ENCODE measurements at places on chromosomes 2 and 18.

GRCh38 chr18:43805646-43806194 is 528.4 kb upstream of the SYT4 start:
- no peak for DNase-seq

GRCh38 chr2:159939946-159940345 is 122.5 kb downstream of the PLA2R1 start:
- no peak for DNase-seq

GRCh38 chr2:6089474-6089873 is 397.3 kb downstream of the SOX11 start:
- no peak for DNase-seq

DNA sequence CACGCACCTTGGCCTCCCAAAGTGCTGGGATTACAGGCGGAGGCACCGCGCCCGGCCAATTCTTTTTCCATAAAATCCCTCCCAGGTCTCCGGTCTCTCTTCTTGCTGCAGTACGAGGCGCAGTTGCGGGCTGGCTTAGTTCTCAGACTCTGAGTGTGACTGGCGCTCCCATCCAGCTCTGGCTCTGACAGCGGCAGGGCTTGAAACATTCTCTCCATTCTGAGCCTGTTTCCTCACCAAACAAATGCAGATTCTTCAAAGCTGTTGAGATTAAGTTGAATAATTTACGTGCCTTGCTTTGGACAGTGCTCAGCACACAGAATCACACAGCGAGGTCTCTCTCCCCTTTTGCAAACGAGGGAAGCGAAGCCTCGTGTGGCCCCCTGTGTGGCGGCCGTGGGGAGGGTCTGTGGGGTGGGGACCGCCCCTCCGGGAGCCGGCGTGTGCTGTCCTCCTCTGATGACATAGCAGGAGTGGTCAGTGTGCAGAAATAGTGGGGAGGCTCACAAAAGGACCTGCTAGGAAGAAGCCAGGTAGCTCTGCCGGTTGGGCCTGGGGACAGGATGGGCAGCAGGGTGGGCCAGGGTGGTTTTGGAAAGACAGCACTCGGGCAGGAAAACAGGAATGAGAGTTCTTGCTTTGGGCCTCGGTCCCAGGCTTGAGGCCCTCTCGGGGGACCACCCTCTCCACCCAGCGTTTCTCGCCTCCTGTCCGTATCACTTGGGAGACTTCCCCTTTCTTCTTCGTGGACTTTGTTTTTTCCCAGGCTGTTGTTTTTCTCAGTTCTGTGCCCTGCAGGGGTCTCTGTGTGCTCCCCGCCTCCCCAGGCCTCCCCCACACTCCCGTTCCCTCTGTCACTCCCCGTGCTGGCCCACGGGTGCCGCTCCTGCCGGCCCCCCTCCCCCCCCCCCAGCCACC is 75.0 kb downstream of the KCNG2 start:
- no peak for DNase-seq

DNA sequence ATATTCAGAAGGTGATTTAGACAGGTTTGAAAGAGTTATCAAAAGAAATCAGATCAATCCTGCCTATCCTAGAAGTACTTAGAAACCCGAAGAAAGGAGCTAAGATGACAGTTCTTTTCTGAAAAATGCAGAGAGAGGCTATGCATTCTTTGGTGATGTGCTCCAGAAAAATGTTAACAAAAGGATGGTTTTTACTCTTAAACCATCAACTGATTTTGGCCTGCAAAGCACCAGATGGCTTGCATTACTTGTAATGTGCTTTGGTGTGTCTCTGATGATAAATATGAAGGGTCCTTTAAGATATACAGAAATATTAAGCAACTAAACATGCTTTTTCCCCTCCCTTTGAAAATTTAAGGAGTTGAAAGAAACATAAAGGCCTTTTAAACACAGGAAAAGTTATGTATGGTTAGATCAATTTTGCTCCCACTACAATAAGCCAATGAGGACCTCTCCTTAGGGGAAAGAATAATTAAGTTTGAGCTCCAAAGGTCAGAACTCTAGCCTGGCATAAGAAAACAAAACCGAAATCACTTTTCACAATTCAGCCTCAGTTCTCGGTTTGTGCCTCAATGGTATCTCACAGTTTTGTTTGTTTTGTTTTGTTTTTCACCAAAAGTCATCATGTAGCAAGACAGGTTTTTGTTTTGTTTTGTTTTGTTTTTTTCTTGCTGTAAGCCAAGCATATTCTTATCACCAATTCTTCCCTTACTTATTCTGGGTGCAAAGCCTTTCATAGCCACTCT is 302.4 kb upstream of the NT5C1B start:
- no peak for DNase-seq

- DNase-seq: no peak
Measured at GRCh38 chr2:95068256-95068655, 42.7 kb downstream of the MAL start.

- no peak for DNase-seq
Measured at GRCh38 chr2:6810961-6811360, 54.7 kb downstream of the CMPK2 start.

DNA sequence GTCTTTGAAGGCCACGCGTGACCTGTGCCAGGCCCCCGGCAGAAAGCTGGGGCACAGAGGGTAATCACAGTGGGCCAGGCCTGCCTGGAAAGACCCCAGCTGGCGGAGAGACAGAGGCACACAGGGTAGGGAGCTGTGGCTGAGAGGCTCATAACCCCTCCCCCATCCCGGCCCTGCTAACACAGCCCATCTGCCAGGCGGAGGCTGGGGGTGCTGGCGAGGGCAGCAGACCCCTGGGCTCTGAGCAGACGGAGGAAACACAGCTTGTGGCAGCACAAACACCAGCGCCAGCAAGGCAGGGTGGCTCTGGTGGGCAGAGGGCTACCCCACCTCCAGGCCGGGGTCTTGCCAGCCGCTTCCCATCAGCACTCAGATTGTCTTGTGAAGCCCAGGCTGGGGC is 19.0 kb downstream of the HS6ST1 start:
- DNase-seq: no peak

- no peak for DNase-seq
Measured at GRCh38 chr2:166417669-166418068, 41.9 kb upstream of the SCN9A start.

- DNase-seq: no peak
Measured at GRCh38 chr2:99636144-99637034, 146.6 kb upstream of the REV1 start.

DNA sequence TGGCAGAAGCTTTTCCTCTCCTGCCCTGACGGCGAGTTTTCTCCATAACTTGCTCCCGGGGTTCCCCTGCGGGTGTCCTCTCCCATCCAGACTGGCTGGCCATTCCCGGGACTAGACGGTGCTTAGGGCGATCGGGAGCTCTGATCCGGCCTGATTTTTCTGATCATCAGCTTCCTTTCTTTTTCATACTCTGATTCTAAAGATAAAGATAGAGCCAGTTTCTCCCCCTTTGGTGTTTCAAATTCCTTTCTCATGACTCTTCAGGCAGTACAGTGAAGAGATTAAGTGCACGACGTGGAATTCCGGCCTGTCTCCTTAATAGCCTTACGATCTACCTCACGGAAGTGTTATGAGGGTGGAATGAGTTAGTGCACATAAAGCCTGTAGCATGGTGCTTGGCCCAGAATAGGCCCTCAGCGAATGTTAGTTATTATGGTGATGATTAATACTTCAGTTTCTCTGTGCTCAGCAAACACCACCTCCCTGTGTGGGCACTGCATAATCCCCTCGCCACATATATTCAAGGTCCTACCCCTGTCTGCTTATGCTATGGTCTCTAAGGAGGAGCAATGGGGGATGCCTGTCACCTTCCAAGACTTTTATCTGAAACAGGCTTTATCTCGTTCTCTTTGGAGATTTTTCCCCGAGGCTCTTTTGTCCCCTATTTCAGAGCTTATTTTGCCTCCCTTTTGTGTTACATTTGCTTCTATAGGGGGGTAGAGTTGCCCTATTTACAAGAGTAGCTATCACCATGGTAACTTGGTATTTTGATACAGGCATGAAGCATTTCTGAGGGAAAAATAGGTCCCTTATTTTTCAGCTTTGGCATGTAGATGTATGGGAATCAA is 254.8 kb downstream of the CDH2 start:
- DNase-seq: no peak

DNA sequence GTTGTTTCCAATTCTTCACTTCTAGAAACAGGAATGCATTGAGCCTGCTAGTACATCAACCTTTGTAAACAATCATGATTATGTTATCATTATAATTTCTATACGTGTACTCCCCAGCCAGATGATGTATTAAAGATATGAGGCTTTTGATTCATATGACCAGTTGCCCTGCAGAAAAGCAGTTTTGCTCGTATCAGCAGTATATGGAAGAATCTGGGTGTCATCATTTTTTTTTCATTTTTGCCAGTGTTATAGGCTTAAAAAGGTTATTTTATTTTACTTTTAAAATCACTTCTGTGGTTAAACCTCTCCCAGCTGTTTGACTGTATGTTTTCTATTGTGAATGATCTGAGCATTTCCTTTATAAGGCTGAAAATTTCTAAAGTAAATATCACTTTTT is 471.8 kb upstream of the NRP2 start:
- no peak for DNase-seq

- no peak for DNase-seq
Measured at GRCh38 chr2:64323197-64323596, 130.8 kb upstream of the LGALSL start.

- no peak for DNase-seq
Measured at GRCh38 chr2:62658891-62659290, 46.6 kb upstream of the EHBP1 start.

DNA sequence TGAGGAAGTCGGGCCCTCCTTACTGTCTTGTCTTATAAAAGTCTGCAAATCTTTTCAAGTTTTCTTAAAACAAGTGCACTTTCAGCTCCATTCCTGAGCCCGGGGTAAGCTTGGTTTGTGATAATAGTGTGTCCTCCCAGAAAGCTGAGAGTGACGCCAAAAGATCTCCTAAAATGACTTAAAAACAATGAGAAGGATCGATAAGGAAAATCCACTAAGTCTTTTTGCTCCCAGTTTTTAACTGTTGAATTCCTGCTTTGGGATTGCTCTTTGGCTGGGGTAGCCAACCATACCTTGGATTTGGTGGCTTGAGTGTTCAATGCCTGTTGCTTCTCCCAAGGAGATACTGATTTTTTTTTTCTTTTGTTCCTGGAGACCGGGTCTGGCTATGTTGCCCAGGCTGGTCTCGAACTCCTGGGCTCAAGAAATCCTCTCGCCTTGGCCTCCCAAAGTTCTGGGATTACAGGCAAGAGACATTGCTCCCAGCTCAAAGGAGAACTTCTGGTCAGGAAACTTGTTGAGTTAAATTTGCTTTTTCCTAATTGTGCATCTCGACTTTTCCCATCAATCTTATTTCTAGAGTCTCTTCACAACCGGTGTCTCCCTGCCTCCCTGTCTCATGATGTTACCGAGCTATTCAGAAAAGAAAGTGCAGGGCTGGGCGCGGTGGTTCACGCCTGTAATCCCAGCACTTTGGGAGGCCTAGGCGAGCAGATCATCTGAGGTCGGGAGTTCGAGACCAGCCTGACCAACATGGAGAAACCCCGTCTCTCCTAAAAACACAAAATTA is 3.0 kb downstream of the TGIF1 start:
- no peak for DNase-seq

DNA sequence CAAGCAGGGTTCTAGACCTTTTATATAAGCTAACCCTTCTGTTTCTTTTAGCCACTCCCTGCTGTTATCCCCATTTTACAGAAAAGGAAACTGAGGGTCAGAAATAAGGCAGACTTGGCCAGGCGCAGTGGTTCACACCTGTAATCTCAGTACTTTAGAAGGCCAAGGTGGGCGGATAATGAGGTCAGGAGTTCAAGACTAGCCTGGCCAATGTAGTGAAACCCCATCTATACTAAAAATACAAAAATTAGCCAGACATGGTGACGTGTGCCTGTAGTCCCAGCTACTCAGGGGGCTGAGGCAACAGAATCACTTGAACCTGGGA is 14.3 kb downstream of the RUFY4 start:
- no peak for DNase-seq

GRCh38 chr2:144624451-144624850 is 104.5 kb upstream of the ZEB2 start:
- DNase-seq: no peak

- DNase-seq: no peak
Measured at GRCh38 chr2:69255760-69256159, 131.3 kb downstream of the GFPT1 start.

DNA sequence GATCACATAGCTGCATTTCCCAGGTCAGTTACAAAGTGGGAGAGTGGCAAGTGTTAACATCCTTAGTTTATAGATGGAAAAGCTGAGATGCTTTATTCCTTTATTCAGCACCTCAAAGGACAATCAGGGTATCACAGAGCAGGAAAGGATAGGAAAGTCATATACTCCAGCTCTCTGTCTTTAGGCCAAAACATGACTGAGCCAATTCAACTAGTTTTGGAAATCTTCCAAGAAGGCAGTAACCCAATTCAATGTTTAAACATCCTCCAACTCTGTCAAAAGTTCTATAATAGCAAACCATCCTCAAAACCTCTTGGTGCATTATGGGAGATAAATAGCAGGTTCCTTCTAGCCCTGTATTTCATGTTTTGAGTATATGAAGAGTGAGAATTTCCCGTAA is 25.2 kb downstream of the CASP8 start:
- no peak for DNase-seq

DNA sequence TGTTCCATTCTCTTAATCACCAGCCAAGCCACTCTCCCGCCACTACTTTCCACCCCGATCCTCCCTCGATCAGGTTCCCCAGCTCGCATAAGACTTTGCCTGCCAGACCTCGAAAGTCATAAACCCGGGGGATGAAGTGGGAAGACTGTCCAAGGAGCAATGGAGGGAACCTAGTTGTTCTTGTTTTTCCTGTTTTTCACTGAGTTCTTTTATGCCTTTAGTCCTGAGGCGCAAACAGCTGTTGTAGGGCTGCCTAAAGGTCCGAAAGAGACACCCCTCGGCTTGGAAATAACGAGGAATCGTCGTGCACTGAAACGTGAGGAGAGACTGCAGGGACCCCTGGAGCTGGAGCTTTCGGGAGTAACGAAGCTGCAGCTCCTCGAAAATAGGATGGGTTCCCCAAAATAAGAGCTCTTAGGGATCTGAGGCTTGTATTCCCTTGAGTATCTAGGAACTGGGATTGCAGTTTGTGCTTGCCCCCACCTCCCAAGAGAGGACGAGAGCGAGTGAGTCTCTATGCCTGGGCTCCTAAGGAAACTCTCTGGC is 1.7 kb upstream of the HOXD12 start:
- no peak for DNase-seq

DNA sequence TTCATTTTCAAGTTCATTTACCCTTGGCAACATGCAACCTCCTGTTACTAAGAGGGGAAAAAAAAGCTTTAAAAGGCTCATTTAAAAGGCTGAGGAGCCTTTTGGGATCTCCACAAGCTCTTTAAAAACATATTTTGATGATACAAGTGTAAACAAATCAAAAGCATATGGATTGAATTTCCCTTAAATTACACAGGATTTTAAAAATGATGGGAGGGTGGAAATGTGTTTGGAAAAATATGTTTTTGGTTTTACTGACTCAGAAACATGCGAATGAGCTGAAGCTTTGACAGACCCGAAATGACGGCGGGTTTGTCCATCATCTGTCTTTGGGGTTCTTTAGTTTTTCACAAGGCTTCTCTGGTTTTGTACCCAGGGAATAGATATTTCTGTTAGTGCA is 180.6 kb upstream of the CCDC68 start:
- DNase-seq: no peak

- no peak for DNase-seq
Measured at GRCh38 chr2:196390243-196391148, 219.1 kb upstream of the STK17B start.

- no peak for DNase-seq
Measured at GRCh38 chr2:224871813-224872212, 155.6 kb upstream of the CCDC195 start.

All from stimulated activated CD8-positive, alpha-beta memory T cell treated with anti-CD3 and anti-CD28 coated beads, Interleukin-2, amount 100 ng/mL, for 1 hour (primary cell).